SW 1271 (cell line): ENCODE measurements at places on chromosomes 13 and 19.

- no peak for DNase-seq
Observed at GRCh38 chr13:77300176-77301037, 26.5 kb downstream of the MYCBP2 start.

GRCh38 chr19:29497241-29497640, 28.6 kb upstream of the VSTM2B start:
- no peak for DNase-seq

DNA sequence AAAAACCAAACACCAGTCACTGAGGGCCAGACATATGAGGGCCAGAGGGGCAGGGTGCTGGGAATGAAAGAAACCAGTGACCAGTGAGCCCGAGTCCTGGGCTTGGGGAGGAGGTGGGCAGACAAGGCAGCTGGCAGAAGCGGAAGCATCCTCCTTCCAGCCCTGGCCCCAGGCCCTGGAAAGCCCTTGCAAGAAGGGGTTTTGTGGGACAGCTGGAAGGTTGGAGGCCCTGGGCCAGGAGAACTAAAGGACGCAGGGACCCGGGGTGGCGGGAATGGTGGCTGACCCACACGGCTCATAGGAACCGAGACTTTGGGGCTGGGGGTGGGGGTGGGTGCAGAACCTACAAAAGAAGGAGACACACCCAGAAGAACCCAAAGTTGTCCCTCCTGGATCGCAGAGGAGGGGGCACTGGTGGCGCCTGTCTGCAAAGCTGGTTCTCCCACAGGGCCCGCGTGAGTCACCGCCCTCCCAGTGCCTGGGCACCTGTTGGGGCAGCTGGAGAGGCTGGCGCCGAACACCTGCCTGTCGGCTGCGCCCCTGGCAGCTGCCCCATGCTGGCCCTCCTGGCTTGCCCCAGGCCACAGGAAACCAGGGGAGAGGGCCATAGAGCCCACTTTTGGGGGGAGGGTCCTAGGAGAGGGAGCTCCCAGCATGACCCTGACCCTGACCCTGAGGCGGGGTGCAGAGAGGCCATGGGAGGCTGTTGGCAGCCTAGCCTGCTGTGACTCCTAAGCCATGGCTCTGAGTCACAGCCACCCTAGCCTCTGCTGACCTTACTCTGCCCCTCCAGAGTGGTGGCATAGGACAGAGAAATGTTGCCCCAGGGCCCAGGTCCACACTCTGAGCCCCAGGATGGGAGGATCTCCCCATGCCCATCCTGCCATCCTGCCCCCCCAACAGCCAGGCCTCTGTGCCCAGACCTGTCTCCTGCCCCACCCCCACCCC, 802 bp downstream of the DMPK start:
- DNase-seq: no peak

DNA sequence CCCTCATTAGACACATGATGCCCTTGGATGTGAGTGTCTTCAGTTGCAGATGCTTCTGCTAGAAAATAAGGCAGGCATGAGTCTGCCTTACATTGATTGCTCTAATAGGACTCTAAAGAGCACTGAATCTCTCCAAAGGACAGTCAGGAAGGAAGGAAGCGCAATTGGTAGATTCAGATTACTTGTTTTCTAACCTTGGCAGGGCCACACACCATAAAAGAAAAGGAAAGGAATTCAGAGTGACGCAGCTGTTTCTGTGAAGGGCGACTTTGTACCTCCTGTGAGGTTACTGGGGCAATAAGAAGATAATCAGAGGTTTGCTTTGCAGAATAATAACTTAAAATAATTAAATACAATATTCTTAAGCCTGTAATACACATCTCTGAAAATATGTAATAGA, 48.0 kb downstream of the FRY start:
- no peak for DNase-seq

DNA sequence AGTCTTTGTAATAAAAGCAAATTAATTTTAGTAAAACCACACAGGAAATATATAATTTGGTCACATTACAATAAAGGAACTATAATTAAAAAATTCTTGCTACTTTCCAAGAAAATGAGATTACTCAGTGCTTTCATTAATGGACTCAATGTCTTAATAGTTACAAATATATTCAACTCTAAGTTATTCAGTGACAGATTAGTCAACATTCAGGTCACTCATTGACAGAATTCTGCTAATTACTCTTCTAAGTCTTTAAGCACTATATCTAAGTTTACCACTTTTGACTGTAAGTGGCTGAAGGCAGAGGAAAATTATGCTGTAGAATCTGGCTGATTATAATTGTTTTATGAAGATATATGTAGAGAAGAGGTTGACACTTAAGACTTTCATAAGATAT, 1365.0 kb downstream of the EFNB2 start:
- no peak for DNase-seq

- no peak for DNase-seq
Observed at GRCh38 chr13:73816702-73817101, 317.5 kb downstream of the KLF12 start.

DNA sequence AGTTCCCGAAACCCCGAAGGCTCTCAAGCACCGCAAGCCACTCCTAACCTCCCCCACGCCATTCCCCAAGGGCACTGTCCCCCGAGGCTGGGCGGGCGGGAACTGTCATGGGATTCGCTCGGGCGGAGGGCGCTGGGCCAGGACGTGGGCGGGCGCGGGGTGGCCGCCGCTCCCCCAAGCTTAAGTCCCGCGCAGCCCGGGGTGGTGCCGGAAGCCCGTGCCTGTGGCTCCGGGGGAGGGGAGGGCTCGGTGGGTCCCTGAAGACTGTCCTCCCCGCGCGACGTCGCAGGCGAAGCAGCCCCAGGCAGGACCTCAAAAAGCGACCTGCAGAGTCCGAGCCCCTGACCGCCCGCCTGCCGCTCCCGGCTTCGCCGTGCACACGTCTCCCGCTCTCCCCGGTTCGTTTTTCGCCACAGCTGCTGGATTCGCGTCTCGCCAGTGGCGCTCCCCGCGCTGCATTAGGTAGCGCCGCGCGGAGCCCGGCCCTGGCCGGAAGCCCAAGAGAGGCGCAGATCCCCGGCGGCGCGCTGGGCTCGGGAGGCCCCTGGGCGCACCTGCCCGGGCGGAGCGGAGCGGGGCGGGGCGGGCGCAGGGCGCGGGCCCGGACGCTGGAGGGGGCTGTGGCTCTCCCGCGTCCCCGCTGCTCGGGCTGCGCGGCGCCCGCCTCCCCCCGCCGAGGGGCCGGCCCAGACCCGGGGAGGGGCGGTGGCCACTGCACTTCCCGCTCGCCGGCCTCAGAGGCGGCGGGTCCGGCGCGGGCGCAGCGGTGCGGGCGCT, at the start of gene FARP1:
Gene FARP1 (plus strand): TSS at position 715 of the 777 bp plus-strand sequence. CDS start 70,149 bp downstream, outside the sequence.
- DNase-seq: peak; percentile 62

DNA sequence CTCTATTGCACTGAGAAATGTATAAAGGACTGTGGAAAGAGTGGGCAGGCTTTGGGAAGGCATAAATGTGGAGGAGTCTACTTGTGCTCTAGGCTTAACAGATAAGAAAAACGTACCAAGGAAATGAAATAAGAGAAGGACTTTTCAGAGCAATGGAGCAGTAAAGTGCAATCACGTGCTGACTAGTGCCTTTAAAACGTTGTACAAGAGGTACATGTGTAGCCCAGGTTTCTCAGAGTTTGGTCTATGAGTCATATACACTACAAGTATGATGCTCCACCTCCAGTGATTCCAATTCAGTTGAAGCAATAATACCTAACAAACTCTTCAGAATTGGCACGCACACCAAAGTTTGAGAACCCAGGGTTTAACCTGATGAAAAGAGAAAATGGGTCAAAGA, 13.4 kb upstream of the FNDC3A start:
- no peak for DNase-seq

DNA sequence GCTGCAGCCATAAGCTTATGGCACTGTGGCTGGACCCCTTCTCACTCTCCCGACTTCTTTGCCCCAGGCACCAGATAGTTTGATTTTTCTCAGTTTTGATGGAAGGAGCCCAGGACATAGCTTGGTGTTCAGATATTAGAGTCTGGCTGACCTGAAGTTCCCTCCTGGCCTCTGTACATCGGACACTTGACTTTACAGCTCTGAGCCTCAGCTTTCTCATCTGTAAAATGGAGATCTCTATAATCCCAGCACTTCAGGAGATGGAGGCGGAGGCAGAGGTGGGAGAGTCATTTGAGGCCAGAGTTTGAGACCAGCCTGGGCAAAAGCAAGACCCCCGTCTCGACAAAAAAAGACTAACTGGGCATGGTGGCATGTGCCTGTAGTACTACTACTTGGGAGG, 909 bp downstream of the CC2D1A start:
- DNase-seq: no peak

DNA sequence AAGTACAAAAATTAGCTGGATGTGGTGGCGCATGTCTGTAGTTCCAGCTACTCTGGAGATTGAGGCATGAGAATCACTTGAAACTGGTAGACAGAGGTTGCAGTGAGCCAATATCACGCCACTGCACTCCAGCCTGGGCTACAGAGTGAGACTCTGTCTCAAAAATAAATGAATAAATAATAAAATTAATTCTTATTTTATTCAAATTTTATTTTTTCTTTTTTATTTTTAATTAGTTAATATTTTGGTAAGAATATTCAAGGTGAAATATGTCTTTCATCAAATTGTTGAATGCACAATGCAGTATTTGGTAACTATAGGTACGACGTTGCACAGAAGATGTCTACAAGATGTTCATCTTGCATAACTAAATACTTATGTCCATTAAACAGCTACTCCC, 110.6 kb upstream of the ATXN8OS start:
- no peak for DNase-seq

GRCh38 chr13:28320884-28321574, 173.9 kb downstream of the FLT1 start:
- no peak for DNase-seq

- no peak for DNase-seq
Observed at GRCh38 chr13:26948353-26948752, 187.8 kb upstream of the GPR12 start.

DNA sequence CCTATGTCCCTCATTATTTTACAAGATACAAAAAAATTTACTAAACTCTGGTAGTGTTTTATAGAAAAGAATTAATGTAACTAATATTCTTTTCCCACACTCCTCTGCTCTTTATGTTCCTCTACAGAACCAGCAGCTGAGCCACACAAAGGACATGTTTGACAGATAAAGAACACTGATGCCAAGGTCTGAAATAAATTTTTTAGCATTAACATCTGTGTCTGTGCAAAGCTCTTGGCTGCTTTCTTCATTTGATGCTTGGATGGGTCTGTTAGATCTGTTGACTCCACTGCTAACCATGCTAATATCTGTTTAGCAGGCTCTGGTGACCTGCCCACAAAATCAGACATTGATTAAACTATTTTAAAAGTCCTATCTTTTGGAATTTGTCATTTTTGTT, 2363.8 kb downstream of the PCDH9 start:
- no peak for DNase-seq

DNA sequence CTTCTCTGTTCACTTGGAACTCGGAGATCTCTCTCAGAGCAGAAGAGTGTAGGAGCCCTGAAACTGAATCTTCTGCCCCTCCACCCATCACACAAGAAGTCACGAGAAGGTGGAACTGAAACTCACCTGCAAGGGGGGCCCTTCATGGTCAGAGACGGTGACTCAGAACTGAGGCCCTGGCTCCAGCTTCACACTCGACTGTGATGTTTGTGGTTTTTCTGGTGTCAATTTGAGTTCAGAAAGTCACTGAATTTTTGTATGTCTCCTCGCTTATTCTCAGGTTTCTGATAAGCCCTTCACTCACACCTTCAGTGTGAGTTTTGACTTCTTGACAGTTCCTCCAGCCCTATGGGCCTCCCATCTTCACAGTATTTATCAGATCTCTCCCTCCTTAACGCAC, 23.1 kb downstream of the SIGLEC5 start:
- no peak for DNase-seq

DNA sequence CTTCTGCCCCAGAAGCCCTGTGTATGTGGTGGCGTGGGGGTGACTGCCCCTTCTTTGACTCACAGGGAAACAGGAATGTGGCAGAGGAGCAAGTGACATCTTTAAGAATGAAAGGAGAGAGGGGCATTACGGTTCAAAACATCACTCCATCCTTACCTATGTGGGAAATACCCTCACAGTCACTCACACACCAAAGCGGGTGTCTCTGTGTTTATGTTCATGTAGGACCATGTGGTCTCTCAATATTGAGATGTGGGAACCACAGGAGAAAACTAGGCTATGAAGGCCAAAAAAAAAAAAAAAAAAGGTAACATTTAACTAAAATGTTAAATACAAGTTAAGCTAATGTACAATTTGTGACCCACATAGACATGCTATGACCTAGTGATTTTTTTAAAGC, 153.6 kb upstream of the GPR12 start:
- no peak for DNase-seq

DNA sequence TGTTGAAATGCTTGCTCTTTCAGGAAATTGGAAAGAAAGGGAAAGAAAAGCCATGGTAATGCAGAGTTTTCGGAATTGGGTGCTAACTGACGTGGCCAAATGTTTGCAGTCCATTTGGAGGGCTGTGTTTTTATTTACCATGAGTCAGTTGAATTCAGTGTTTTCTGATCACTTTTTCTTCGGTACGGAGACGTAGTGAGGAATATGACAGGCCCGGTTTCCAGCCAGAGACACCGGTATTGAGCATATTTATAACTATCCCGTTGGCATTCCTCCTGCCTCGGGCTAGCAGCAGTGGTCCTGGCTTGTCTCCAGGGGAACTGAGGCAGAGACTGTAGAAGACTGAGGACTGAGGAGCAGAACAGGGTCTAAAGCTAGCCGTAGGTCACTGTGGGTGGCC, 1.0 kb downstream of the CDC16 start:
- DNase-seq: no peak

DNA sequence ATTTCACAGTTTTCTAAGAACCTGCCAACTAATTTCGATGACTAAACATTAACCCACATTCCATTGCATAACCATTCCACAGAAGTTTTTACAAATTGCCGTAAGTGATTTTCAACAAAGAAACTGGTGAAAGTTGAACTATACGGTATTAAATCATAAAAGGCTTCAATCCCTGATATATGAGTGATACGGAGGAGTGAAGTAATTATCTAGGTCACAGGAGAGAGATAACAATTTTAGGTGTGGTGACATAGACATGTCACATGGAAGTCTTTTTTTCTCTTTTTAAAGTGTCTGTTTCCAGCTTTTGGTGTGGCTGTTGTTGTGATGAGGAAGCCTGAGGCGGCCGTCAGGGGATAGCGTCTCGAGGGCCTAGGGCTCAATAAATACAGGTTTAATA, 29.4 kb downstream of the TBC1D4 start:
- no peak for DNase-seq

DNA sequence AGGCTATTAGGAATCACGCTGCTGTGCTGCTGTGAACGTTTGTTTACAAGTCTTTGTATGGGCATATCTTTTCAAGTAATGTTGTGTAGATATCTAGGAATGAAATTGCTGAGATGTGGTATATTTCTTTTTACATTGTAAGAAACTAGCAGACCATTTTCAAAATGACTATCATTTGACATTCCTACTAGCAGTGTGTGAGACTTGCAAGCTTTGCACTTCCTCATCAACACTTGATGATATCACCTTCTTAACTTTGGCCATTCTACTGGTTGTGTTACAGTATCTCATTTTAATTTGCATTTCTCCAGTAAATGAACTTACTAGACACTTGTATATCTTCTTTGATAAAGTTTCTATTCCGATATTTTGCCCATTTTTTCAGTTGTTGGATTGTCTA, 12.1 kb downstream of the METTL21C start:
- DNase-seq: no peak

GRCh38 chr13:77650409-77650808, 47.1 kb upstream of the SLAIN1 start:
- DNase-seq: no peak

- no peak for DNase-seq
Observed at GRCh38 chr13:105684216-105684615, 851.2 kb downstream of the EFNB2 start.

- DNase-seq: no peak
Observed at GRCh38 chr13:44744880-44745633, 168.9 kb upstream of the TSC22D1 start.

GRCh38 chr19:15417699-15418098, 1.1 kb downstream of the AKAP8L start:
- DNase-seq: no peak

- DNase-seq: no peak
Observed at GRCh38 chr19:16252459-16253205, 54.9 kb downstream of the AP1M1 start.
